ENCODE measurements at places on chromosomes 16 and 17. TPM values are rescaled to one million over a fixed set of nuclear protein-coding genes. Genes with fewer than 3 reads are reported as not detected.

GRCh38 chr16:88465387-88465983 is 12.4 kb downstream of the ZFPM1 start:
- peaks cover 12% of the 10 kb centered on the region for H3K4me1 ChIP-seq
- H3K4me3 ChIP-seq, result no peak overlapping the region
- H3K27me3 ChIP-seq, result no peaks in the 10 kb centered on the region
- H3K36me3 ChIP-seq, result no peaks in the 10 kb centered on the region
- no peak for DNase-seq

DNA sequence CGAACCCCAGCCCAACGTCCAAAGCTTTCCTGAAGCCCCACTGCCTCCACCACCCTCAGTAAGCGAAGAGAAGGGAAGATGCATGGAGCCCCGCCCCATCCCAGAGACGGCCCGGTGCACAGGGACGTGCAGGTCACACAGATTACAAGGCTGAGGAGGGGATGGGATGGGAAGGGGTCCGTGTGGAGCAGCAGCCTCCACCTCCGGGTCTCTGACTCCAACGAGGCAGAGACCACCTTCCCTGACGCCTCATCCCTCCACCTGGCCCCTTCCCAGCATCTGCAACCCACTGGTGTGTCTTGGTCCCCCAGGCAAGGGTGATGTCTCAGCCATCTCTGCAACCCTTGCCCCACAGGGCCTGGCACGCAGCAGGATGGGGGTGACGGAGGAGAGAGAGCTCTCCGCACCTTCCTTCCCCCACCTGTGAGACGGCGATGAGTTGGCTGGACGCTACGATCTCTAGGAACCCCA is 58.5 kb downstream of the TBC1D16 start:
- H3K27me3 ChIP-seq, result no peaks in the 10 kb centered on the region
- peaks cover 12% of the 10 kb centered on the region for H3K4me1 ChIP-seq
- H3K27ac ChIP-seq, result no peak overlapping the region
- DNase-seq, result peak; percentile 42
- no peak overlapping the region for H3K4me3 ChIP-seq

Gene TMEM88
- total RNA-seq, result 17.7 TPM

Gene KRTAP3-2
- total RNA-seq, result not detected
